ENCODE measurements at places on chromosomes 7 and 10. TPM values are rescaled to one million over a fixed set of nuclear protein-coding genes. Genes with fewer than 3 reads are reported as not detected.
A peak's percentile ranks its signal among the peaks of the same experiment; 100 is the strongest.

DNA sequence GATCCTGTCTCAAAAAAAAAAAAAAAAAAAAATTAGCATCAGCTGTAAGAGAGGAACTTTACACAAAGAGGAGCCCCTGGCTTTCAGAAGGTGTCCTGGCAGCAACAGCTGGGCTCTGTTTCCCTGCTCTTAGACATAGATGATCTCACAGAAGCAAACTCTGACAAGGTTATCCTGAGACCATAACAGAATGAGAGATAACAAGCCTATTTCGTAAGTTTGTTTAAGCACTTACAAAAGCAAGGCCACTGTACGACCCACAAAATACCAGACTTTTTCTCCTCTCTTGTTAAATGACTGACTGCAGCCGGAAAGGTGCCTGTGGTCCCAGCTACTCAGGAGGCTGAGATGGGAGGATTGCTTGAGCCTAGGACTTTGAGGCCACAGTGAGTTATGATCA is 33.3 kb upstream of the OTUD1 start:
- H3K27me3 ChIP-seq, result no peaks in the 10 kb centered on the region
- no peaks in the 10 kb centered on the region for H3K36me3 ChIP-seq
- H3K27ac ChIP-seq, result no peak overlapping the region
- no peak for DNase-seq

- no peaks in the 10 kb centered on the region for H3K27me3 ChIP-seq
- no peak for DNase-seq
Observed at GRCh38 chr7:122383934-122384333, 79.4 kb upstream of the FEZF1 start.

GRCh38 chr7:141074997-141075396 is 1.1 kb downstream of the TMEM178B start:
- no peak overlapping the region for H3K27ac ChIP-seq
- peaks cover 68% of the 10 kb centered on the region for H3K27me3 ChIP-seq
- no peak for DNase-seq
- H3K4me3 ChIP-seq, result peak overlapping the region; percentile 59
- H3K4me1 ChIP-seq, result peaks cover 42% of the 10 kb centered on the region
- H3K36me3 ChIP-seq, result no peaks in the 10 kb centered on the region

- no peaks in the 10 kb centered on the region for H3K4me1 ChIP-seq
- no peak overlapping the region for H3K4me3 ChIP-seq
- H3K36me3 ChIP-seq, result peaks cover 35% of the 10 kb centered on the region
- H3K27ac ChIP-seq, result no peak overlapping the region
- no peaks in the 10 kb centered on the region for H3K27me3 ChIP-seq
- no peak for DNase-seq
Observed at GRCh38 chr7:139619367-139619657, 95.8 kb downstream of the CLEC2L start.

- H3K27ac ChIP-seq, result no peak overlapping the region
- no peaks in the 10 kb centered on the region for H3K27me3 ChIP-seq
- H3K4me1 ChIP-seq, result no peaks in the 10 kb centered on the region
Observed at GRCh38 chr7:152947686-152948085, 188.1 kb downstream of the ACTR3B start.

DNA sequence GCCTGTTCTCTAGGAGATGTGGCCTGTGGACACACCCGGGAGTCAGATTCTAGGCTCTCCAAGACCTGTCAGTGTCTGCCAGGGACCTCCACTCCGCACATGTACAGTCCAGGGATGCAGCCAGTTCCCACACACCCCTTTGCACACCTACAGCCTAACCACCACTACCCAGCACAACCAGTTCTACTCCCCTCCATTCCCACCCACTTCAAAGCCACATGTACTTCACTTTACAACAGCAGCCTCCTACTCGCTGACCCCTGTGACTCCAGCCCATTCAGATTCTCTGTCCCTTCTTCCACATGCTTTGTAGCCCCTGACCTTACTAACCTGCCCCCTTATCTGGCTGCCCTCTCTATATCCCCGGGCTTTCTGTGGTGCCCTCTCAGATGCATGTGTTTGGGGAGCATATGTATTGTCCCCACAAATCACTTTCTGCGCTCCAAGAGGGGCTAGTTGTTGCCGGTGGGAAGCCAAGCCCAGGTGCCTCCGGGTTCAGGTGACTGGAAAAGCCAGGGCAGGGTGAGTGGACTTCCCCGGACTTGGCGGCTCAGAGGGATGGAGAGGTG is 7.2 kb downstream of the LBX1 start:
- no peaks in the 10 kb centered on the region for H3K36me3 ChIP-seq
- DNase-seq, result no peak

- no peak for DNase-seq
- H3K27ac ChIP-seq, result peak overlapping the region; percentile 14
- peaks cover 27% of the 10 kb centered on the region for H3K4me1 ChIP-seq
- no peaks in the 10 kb centered on the region for H3K27me3 ChIP-seq
Observed at GRCh38 chr10:119023553-119023868, 6.0 kb upstream of the NANOS1 start.

DNA sequence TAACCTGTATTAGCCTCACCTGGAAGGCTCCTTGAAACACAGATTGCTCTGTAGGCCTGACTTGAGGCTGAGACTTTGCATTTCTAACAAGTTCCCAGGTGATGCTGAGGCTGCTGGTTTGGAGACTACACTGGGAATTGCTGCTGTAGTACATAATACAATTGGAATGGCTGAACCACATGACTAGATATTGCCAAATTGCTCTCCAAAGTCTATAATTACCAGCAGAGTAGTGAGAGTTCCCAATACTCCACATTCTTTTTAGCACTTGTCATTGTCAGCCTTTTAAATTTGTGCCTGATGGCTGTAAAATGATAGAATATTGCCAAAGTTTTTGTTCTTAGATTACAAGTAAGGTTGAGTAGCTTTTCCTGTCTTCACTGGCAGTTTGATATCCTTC is 39.9 kb downstream of the PLEKHA8 start:
- H3K27me3 ChIP-seq, result no peaks in the 10 kb centered on the region
- peaks cover 15% of the 10 kb centered on the region for H3K4me1 ChIP-seq
- peak overlapping the region; percentile 29 for H3K27ac ChIP-seq
- H3K36me3 ChIP-seq, result peaks cover 3% of the 10 kb centered on the region

DNA sequence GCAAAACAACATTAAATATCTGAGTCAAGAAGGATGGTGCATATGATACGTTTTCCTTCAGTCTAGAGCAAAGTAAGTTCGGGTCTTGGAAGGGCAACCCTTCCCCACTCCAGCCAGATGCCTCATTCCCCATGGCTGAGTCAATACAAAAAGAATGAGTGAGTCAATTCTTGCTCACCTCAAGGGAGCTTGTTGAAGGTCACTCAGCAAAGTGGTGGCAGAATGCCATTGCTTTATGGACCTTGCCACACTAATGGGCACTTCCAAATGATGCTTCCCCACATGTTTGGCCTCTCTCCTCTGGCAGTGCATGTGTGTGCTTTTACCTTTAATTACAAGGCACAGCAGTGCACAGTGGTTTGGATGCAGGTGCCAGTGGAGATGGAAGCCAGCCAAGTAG is 296.5 kb downstream of the SORCS3 start:
- no peaks in the 10 kb centered on the region for H3K36me3 ChIP-seq
- H3K4me3 ChIP-seq, result no peak overlapping the region
- no peak overlapping the region for H3K27ac ChIP-seq
- H3K4me1 ChIP-seq, result no peaks in the 10 kb centered on the region

DNA sequence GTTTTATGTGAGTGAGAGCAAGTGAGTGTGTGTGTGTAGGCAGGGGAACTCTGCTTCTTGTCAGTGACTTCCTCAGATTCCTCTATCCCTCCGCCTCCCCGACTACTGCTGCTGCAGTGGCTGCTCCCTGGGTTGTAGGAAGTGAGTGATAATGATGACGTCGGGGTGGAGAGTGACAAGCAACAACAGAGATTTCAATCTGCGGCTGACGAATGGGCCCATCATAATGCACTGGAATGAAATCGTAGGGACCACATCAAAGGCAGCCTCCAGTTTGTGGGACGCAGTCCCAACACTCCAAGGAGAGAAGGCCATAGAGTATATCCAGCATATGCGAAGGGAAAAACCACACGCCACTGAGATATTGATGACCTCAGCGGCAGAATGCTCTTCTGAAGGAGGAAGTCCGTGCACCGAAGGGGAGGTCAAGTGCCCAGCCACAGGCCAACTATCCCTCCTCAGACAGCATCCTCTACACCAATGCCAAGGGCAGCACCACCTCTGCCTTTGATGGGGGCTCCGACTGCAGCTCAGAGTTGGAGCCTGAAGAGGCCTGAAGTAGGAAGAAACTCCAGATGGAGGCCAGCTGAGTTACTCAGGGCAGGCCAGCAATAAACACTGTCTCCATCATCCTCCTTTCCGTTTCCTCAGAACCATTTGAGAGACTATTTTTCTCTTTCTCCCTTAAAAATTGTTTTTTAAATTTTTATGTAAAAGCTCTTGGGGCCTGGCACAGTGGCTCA is 11.3 kb upstream of the STMP1 start:
- no peaks in the 10 kb centered on the region for H3K4me1 ChIP-seq
- H3K4me3 ChIP-seq, result no peak overlapping the region
- peaks cover 16% of the 10 kb centered on the region for H3K36me3 ChIP-seq
- no peaks in the 10 kb centered on the region for H3K27me3 ChIP-seq
- DNase-seq, result no peak

GRCh38 chr7:84117304-84117703 is 77.3 kb downstream of the SEMA3A start:
- peaks cover 9% of the 10 kb centered on the region for H3K4me1 ChIP-seq
- DNase-seq, result no peak
- no peaks in the 10 kb centered on the region for H3K36me3 ChIP-seq
- H3K27ac ChIP-seq, result no peak overlapping the region
- no peaks in the 10 kb centered on the region for H3K27me3 ChIP-seq

DNA sequence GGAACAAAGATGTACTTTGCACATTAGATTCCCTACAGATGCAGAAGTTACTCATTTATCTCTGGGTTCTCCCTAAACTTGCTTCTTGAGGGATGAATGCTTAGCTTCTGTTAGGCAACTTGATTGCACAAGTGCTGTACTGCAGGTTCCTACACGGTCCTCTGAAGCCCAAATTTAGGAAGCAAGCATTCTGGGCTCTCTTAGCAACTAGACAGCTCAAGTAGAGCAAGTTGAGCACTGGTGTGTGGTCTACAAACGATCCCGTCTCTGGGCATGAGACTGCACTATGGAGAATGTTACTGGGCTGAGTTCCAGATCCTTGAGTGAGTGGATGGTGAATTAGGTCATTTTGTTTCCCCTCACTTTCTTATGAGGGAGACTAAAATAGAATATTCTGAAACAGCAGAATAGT is 14.3 kb downstream of the SEMA3D start:
- H3K27me3 ChIP-seq, result no peaks in the 10 kb centered on the region
- H3K4me1 ChIP-seq, result peaks cover 5% of the 10 kb centered on the region
- no peak overlapping the region for H3K4me3 ChIP-seq
- H3K27ac ChIP-seq, result no peak overlapping the region

- DNase-seq, result no peak
- no peak overlapping the region for H3K27ac ChIP-seq
- H3K27me3 ChIP-seq, result no peaks in the 10 kb centered on the region
Observed at GRCh38 chr7:130425796-130426195, 15.0 kb downstream of the CEP41 start.

- no peak overlapping the region for H3K4me3 ChIP-seq
- DNase-seq, result no peak
- peaks cover 3% of the 10 kb centered on the region for H3K4me1 ChIP-seq
- H3K27me3 ChIP-seq, result no peaks in the 10 kb centered on the region
Observed at GRCh38 chr7:139854803-139855497, 25.9 kb downstream of the TBXAS1 start.

- H3K4me1 ChIP-seq, result peaks cover 37% of the 10 kb centered on the region
- H3K27me3 ChIP-seq, result no peaks in the 10 kb centered on the region
- peak overlapping the region; percentile 47 for H3K27ac ChIP-seq
- H3K36me3 ChIP-seq, result no peaks in the 10 kb centered on the region
- DNase-seq, result no peak
Observed at GRCh38 chr10:4066581-4067390, 281.8 kb upstream of the KLF6 start.

- no peak overlapping the region for H3K4me3 ChIP-seq
- H3K27me3 ChIP-seq, result no peaks in the 10 kb centered on the region
- H3K4me1 ChIP-seq, result peaks cover 45% of the 10 kb centered on the region
- no peaks in the 10 kb centered on the region for H3K36me3 ChIP-seq
- DNase-seq, result no peak
Observed at GRCh38 chr7:25381818-25382589, 153.7 kb upstream of the NPVF start.

DNA sequence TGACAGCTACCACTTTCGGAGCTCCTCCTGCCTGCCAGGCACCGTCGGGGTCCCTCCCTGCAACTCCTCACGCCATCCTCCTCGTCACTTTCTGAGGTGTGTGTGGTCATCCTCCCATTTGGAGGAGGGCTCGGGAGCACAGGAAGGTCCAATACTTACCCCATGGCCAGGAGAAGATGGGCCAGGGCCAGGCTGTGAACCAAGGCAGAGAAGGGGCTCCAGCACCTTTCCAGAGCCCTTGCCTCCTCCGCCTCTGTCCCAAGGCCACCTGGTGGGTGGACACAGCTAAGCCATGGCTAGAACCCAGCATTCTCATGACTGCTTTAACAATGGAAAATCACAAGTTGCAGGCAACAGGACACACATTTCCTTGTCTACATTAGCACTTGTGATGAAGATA is 215.5 kb downstream of the TCERG1L start:
- DNase-seq, result no peak
- H3K36me3 ChIP-seq, result no peaks in the 10 kb centered on the region
- no peak overlapping the region for H3K27ac ChIP-seq
- peaks cover 13% of the 10 kb centered on the region for H3K4me1 ChIP-seq
- H3K4me3 ChIP-seq, result no peak overlapping the region

GRCh38 chr7:26965724-26966123 is 101.3 kb upstream of the SKAP2 start:
- no peaks in the 10 kb centered on the region for H3K27me3 ChIP-seq
- DNase-seq, result no peak
- peaks cover 5% of the 10 kb centered on the region for H3K4me1 ChIP-seq

DNA sequence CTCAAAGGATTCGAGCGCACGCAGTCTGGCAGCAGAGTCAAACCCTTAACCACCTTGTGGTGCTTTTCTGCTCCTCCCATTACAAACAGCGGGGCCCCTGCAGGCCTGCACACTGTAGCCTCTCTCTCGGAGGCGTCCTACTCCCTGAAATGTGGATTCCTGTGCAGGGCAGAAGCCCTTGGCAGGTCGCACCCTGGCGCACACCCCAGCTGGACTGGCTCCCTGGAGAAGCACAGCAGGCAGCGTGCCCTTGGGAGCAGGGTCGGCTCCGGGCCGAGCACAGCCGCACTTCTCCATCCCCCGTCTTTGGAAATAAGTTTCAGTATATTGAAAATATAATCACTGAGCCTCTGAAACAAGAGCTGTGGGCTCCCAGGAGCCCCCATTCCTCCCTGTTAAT is 144.1 kb downstream of the C10orf105 start:
- peaks cover 14% of the 10 kb centered on the region for H3K4me1 ChIP-seq
- H3K27me3 ChIP-seq, result no peaks in the 10 kb centered on the region
- no peak overlapping the region for H3K27ac ChIP-seq
- DNase-seq, result no peak

GRCh38 chr7:132527467-132528410 is 48.5 kb downstream of the PLXNA4 start:
- DNase-seq, result no peak
- H3K4me1 ChIP-seq, result no peaks in the 10 kb centered on the region
- H3K27me3 ChIP-seq, result no peaks in the 10 kb centered on the region
- no peaks in the 10 kb centered on the region for H3K36me3 ChIP-seq

TOMM7 gene
- total RNA-seq, result 116 TPM

CAMK2B gene
- total RNA-seq, result 1.4 TPM

ARMC3 gene
- not detected for total RNA-seq

SH2D4B gene
- not detected for total RNA-seq

ZDHHC4 gene
- 28.3 TPM for total RNA-seq

TMEM229A gene
- not detected for total RNA-seq

CPEB3 gene
- total RNA-seq, result 19.2 TPM

ELN gene
- 22.0 TPM for total RNA-seq

TMEM140 gene
- total RNA-seq, result 2.7 TPM

SPOCK2 gene
- total RNA-seq, result 3.7 TPM

SEMA3E gene
- total RNA-seq, result 2.0 TPM

AKR1C3 gene
- 15.8 TPM for total RNA-seq
